ENCODE measurements at places on chromosomes 4 and X. TPM values are rescaled to one million over a fixed set of nuclear protein-coding genes. Genes with fewer than 3 reads are reported as not detected.

- DNase-seq, result no peak
These were observed 62.7 kb upstream of the USP9X start for GRCh38 chrX:41022566-41022965.

- DNase-seq, result no peak
These were observed 1.5 kb downstream of the PGRMC1 start for GRCh38 chrX:119237562-119237942.

DNA sequence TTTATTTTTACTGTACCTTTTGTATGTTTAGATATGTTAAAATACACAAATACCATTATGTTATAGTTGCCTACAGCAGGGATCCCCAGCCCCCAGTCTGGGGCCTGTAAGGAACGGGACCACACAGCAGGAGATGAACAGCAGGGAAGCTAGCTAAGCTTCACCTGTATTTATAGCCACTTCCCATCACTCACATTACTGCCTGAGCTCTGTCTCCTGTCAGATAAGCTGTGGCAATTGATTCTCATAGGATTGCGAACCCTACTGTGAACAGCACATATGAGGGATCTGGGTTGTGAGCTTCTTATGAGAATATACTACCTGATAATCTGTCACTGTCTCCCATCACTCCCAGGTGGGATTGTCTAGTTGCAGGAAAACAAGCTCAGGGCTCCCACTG, 73.9 kb downstream of the BMPR1B start:
- DNase-seq, result no peak

DNA sequence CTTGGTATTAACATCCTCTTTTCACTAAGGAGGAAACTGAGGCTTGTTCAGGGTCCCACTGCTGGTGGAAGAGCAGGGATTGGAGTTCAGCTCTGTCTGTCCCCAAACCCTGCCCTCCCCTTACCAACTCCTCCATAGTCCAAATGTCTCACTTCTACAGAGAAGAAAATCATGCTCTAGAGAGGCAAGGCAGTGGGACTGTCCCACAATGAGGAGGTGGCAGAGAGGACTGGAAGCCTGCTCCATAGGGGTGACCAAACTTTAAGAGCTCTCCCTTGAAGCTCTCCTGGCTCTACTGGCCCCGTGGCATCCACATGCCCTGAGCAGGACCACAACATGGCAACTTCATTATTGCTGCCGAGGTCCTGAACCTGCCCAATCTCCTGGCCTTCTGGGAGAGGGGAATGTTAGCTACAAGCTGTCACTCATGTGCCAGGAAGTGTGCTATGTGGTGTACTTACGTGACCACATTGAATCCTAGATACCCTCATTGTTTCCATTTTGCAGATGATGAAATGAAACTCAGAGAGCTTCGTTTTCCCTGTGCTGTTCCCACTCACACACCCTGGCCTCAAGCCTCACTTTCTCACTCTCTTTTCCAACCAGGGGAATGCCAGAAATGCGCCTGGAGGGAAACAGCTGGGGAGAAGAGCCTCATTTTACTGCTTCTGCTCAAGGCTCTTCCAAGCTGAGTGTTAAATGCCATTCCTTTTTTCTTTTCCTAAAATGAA, 71.5 kb downstream of the ANAPC4 start:
- no peak for DNase-seq

GRCh38 chrX:39063037-39063436, 261.8 kb downstream of the MID1IP1 start:
- no peak for DNase-seq

ABLIM2 gene
- total RNA-seq, result 0.26 TPM

GRCh38 chr4:86991994-86992393, 57.2 kb downstream of the AFF1 start:
- no peak for DNase-seq

- DNase-seq, result no peak
These were observed 107.0 kb downstream of the ABLIM2 start for GRCh38 chr4:8051644-8052043.

GRCh38 chr4:190020790-190021717, 6.0 kb downstream of the FRG2 start:
- no peak for DNase-seq

DNA sequence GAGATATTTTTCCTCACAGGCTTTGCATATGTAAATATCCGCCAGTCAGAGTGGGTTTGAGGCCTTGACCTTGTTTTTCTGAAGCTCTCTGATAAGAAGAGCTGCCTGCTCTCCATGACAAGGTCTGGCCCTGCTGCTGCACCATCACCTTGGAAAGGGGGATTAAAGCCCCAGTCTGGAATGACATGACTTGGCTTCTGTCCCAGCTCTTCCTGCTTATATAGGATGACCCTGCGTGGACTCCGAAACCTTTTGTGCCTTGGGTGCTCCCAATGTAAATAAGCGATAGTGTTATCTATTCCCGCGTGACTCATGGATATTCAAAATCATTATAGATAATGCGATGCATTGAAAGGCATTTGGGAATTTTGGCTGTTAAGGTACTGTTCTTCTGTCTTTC, 139.3 kb downstream of the BMPR1B start:
- DNase-seq, result no peak

STATH gene
- total RNA-seq, result not detected

ARR3 gene
- not detected for total RNA-seq

NEUROG2 gene
- total RNA-seq, result 0.11 TPM

DNA sequence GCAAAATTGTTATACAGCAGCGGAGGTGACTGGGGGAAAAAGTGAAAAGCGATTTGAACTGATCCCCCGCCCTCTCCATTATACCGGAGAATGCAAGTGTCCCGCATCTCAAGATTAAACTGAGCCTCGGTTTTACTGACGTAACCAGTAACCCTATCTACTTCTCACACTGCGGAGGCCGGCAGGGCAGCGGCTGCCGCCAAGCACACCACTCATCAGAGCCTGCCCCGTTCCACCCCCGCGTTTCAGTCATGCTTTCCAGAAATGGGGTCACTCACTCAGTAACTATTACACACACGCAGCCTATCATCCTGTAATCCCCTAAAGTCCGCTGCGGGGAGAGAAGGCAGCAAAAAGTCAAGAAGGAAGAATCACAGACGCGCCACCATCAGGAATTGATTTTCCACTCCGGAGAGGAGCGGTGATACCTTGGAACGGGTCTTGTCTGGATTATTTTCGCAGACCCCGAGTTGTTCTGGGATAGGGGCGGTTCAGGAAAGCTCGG, 1.4 kb downstream of the RPS6KA3 start:
- DNase-seq, result peak; percentile 63

DNA sequence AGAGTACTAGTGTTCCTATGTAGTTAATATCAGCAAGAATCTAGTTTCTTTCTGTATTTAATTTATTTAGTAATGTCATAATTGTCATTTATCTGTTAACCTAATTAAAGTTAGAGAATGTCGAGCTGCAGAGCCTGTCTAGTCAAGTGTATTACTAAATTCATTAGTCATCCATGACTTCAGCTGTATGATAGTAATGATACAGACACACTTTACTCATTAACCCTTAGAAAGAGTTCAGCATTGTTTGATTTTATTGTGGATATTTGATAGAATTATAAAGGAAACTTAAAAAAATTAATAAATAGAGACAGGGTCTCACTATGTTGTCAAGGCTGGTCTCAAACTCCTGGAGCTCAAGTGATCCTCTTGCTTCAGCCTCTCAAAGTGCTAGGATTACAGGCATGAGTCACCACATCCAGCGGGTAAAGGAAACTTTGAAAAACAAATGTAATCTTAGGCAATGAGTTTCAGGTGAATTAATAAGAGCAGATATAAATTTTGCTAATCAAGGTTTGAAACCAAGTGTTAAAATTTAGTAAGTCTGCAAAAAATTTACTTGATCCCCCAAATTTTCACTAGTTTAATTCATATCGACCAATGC, 110.6 kb downstream of the ANK2 start:
- DNase-seq, result no peak

DNA sequence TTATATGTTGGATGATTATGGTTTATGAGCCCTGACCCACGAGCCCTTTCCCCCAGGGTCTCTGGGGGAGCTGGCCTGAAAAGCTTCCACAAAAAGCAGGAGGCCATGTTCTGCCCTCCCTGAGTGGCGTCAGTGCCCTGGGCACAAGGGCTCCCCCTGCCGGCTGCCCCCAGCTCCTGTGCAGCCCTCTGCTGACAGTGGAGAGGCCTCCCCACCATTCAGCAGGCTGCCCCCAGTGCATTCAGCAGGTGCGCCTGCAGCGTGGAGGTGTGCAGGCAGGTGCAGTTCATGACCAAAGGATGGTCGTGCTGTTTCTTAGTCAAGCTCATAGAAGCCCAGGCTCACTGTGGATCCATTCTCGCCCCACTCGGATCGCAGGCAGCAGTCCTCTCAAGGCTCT, 12.5 kb upstream of the S100P start:
- DNase-seq, result no peak

DNA sequence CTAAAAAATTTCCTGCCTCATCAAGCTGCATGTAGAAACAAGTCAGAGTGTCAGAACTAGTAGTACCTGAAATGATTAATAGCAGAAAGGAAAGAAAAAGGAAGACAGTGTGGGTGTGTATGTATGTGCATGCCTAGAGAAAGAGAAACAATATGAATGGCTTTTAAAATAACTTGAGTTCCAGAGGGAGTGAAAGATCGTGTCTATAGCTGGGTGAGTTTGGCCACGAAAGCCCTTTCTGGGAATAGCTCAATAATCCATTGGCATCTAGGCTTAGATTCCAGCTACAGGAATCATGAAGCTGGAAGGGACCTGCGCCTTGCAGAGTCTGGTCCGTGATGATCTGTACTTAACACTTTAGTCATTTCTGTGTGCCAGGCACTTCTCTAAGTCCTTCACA, 195.6 kb downstream of the RAPGEF2 start:
- no peak for DNase-seq

DNA sequence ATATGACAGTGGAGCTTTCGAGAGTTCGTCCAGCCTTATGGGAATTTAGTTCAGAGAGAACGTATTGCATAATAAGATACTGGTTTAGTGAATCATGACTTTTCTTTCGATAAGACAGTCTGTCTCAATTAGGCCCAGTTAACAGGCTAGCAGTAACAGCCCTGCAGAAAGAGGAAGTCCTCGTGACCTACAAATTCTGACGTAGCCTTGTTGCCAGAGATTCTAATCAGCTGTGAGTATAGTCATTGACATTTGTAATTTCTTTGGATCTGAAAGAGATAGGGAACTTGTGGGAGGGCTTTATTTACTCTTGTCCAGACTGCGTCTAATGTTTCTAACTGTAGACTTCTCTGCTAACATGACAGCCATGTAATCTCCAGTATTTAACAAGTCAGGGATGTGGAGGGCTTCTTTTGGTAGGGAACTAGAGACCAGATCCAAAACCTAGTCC, 15.8 kb downstream of the ART3 start:
- DNase-seq, result no peak

GRCh38 chr4:151604238-151604637, 156.6 kb downstream of the GATB start:
- DNase-seq, result no peak

SFRP2 gene
- total RNA-seq, result 0.40 TPM

DNA sequence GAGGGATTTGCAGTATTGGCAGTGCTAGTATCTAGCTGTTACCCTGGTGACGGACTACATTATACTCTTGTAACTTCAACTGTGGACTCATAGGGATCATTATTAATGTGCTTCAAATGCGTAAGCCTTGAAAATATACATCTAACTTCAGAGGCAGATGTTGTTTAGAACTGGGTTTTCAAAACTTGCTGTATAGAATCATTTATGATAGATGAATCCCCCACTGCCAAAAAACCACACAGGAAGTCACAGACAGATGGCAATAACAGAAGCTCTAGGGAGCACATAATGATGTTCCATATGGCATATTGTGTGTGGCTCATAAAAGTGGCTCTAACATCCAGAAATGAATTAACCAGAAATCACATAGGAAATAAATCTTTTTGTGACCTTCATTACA, 62.3 kb upstream of the RELL1 start:
- DNase-seq, result no peak

IRS4 gene
- total RNA-seq, result not detected

CLDN34 gene
- total RNA-seq, result not detected

CYBB gene
- 1.2 TPM for total RNA-seq

- DNase-seq, result peak; percentile 7
These were observed 150.3 kb downstream of the MSL3 start for GRCh38 chrX:11908371-11908770.

FAM9B gene
- not detected for total RNA-seq

DNA sequence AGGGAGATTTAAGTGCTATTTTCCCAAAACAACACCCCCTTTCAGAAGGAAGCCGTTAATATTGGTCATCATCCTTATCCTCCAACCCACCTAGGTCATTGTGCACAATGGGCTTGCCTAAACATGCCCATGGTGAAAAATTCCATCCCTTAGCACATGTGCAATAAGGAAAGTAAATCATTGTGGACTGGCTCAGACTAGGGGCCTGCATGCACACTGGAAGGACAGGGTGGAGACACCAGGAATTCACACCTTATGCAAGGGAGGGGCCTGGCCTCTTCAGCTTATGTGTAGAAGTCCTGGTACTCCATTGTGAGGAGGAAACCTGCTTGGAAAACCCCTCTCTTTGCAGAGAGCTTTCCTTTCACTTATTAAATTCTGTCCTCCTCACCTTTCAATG, 311.4 kb upstream of the NDST4 start:
- no peak for DNase-seq

TGIF2LX gene
- total RNA-seq, result not detected

- no peak for DNase-seq
These were observed 12.0 kb downstream of the NHSL2 start for GRCh38 chrX:71922686-71923085.

GRCh38 chrX:57232658-57233360, 53.7 kb upstream of the FAAH2 start:
- no peak for DNase-seq

ZNF630 gene
- 0.84 TPM for total RNA-seq

GRCh38 chr4:47486231-47486673, 1.2 kb downstream of the ATP10D start:
- DNase-seq, result no peak

DNA sequence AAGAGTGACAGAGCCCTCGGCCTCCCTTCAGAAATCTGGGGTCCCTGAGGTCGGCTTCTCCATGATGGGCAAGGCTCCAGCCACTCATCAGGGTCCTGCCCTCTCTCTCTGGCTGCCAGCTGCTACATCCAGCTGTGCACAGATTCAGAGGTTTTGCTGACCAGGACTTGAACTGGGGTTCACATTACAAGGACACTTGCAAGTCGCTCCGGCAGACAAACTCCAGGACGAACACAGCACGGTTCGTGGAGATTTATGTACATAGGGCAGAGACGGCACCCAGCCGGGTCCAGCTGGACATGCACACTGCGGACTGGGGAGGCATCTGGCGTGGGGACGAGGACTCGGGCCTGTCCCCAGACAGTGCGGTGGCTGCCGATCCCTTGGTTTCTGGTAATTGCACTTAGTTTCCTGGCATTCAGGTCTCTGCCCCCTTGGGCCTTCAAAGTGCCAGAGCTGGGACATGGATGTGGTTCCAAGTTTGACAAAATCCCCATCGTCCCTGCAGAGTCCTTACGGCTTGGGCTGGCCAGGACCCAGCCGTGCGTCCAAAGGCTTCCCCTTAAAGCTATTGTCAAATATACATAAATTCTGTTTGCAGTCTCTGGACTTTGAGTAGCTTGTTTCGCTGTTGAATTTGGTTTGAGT, 6.2 kb upstream of the C4orf50 start:
- no peak for DNase-seq

CT83 gene
- not detected for total RNA-seq

DNA sequence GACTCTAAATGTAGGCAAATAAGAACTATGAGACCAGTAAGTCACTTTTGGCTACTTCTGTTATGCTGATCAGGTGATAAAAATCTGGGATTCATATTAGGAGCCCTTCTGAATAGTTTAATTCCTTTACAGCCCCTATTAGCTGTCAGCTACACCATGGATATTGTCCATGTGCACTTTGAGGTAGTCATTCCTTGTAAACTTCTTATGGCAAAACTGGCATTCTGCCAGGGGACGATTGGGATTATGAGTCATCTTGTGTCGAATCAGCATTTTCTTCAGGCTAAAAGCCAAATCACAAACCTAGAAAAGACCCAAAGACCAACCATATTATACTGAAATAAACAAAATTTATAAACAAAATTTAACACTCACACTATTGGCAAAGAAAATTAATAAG, 227.6 kb downstream of the PRDM5 start:
- no peak for DNase-seq
